ENCODE measurements at places on chromosomes 12 and 14.

- DNase-seq, result no peak
Observed at GRCh38 chr14:100538351-100539002, 48.7 kb downstream of the BEGAIN start.

GRCh38 chr12:12032851-12033797 is 37.6 kb upstream of the BCL2L14 start:
- no peak for DNase-seq

GRCh38 chr12:59193476-59194050 is 273.3 kb upstream of the LRIG3 start:
- no peak for DNase-seq

DNA sequence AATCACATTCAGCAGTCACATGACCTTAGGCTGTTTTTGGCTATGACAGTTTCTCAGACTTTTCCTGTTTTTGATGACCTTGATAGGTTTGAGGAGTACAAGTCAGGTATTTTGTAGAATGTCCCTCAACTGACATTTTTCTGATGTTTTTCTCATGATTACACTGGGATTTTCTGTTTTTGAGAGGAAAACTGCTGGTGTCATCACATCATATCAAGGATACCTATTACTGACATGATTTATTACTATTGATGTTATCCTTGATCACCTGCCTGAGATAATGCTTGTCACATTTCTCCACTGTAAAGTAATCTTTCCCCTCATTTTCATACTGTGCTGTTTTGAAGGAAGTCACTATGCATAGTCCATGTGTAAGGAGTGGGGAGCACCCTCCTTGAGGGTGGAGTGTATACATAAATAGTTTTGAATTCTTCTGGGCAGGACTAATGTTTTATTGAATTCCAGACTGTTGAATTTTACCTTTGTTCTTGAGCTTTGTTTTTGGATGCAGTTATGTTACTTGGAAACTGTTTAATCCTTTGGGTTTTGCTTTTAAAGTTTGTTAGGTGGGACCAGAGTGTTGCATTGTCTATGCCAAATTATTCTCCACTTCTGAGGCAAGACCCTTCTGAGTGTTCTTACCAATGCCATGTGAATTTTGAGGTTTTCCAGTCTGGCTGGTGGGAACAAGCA is 444.5 kb upstream of the FAR2 start:
- no peak for DNase-seq

Measured in cortex of kidney (tissue), 1 donor.